ENCODE measurements at places on chromosomes 12 and 14.

- peak; percentile 40 for DNase-seq
Measured at GRCh38 chr14:22002860-22003284, 329.3 kb upstream of the OR4E1 start.

DNA sequence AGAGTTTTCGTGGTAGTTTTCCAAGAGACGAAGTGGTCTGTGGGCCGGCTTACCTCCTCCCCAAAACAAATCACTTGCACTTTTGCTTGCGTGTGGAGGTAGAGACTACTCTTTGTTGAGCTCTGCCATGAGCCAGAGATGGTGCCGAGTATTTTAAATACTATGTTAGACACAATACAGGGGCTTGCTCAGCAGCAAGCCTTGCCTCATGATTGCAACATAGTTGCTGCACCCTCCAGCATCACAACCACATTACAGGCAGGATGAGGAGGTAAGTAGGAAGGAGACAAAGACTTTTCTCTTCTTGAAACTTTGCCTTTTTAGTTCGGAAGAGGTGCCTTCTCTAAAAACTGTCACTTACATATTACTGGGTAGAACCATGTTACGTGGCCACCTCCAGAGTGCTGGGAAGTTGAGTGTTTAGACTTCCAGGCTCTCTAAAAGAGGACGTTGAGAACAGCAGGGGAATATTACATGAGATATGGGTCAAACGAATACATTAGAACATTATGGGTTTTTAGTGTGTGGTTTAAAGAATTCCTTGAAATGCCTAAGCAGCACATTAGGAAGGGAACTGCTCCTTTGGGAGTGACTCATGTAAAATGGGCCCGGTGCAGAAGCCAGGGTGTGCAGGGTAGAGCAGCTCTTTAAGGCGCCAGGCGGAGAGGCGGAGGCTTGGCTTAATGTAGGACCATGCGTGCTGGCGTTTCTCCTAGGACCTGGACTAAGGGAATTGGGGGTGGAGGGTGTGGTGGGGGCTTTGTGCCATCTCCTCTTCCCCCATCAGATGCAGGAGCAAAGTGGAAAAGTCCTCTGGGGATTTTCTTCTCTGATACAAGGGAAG, 110.6 kb upstream of the PRMT8 start:
- no peak for DNase-seq

DNA sequence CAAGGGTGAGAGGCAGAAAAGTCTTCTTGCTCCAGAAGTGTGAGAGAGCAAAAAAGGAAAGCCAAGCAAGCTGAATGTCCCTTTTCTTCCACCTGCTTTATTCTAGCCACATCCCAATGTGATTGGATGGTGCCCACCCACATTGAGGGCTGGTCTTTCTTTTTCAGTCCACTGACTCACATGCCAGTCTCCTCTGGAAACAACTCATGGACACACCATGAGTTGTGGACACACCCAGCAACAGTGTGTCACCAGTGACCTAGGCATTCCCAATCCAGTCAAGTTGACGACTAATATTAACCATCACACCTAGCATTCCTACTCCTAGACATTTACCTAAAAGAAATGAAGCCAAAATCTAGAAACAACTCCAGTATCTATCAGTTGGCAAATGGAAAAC, 7.2 kb upstream of the DICER1 start:
- no peak for DNase-seq

- DNase-seq: no peak
Measured at GRCh38 chr14:105067140-105067968, 2.1 kb upstream of the GPR132 start.

DNA sequence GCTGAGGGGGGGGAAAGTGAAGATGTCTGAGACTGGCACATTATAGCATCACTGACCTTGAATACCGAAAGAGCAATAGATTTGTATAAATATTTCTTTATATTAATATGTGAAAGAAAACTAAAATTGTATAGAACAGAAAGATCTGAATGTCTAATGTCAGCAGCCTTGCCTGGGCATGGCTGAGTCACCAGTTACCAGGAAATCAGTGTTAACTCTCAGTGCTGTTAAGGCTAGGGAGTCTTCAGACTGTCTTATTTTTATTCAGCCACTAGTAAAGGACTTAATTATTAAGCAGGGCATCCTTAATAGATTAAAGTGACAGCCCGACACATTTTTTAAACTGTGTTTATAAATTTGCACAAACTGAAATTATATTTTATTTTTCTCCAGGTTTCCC, 122.9 kb upstream of the AEBP2 start:
- DNase-seq: no peak

GRCh38 chr14:31596342-31597095, 35.3 kb downstream of the NUBPL start:
- DNase-seq: no peak

DNA sequence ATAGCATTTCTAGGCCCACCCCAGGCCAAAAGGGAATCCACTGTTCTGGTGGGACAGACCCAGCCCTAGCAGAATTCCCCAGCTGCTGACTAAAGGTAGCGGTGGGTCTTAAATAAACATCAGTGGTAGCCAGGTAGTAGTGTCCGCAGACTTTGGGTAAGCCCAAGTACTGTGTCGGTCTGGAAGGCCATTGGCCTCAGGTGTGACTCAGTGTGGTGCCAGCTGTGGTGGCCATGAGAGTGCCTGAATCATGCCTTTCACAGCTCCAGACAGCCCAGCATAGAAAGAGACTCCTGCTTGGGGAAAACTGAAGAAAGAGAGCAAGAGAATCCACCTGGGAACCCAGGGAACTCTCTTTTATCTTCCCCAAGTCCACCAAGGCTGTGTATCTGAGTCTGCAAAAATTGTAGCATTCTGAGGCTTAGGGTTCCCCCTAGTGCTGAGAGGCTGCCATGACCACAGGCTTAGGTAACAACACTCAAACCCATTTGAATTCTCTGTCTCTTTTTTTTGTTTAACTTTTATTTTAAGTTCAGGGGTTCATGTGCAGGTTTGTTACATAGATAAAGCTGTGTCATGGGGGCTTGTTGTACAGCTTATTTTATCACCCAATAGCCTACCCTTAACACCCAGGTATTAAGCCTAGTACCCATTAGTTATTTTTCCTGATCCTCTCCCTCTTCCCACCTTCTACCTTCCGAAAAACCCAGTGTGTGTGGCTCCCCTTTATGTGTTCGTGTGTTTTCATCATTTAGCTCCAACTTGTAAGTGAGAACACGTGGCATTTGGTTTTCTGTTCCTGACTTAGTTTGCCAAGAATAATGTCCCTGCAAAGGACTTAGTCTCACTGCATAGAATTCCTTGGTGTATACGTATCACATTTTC, 16.7 kb upstream of the CD163L1 start:
- DNase-seq: peak; percentile 19

DNA sequence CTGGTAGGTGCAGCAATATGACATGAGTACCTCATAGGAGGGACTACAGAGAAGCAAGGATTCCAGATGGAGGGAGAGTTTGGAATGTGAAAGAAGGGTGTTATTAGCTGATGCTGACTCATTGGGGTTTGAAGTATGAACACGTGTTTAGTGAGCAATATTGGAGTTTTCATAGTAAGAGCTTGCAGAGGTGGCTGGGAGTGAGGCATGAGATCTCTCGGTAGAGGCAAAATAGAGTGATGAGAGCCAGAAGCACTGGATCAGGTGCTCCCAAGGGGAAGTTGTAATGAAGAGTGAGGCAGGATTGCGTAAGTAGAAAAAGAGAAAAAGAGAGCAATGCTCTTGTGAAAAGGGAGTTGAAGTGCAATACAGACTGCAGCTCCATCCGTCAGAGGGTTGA, 42.1 kb downstream of the MGST1 start:
- no peak for DNase-seq

GRCh38 chr14:28746247-28746646, 20.3 kb upstream of the FOXG1 start:
- no peak for DNase-seq

DNA sequence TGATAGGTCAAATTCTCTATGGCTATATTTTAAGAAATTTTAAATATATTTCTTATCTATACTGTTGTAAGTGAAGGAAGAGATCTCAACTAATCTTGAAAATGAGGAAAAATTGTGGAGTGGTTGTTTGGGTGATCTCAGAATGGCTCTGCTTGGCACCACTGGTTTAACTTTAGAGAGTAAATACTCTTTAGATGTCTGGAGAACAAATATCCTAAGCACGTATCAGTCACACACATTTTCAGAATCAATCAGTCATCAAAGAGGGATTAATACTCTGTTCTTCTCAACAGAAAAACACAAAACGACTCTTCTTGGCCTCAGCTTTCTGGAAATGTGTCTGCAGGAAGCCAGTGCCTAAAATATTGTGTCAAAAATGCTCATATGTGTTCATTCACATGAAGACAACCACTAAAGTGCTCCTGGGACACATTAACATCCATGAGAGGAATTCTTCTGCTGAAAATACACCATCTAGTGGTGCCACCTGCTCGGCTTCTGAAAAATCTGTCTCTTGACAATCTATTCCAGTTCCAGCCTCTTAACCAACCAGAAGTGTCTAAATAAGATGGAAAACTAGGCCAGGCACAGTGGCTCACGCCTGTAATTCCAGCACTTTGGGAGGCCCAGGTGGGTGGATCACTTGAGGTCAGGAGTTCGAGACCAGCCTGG, 81.1 kb upstream of the CCDC198 start:
- no peak for DNase-seq

DNA sequence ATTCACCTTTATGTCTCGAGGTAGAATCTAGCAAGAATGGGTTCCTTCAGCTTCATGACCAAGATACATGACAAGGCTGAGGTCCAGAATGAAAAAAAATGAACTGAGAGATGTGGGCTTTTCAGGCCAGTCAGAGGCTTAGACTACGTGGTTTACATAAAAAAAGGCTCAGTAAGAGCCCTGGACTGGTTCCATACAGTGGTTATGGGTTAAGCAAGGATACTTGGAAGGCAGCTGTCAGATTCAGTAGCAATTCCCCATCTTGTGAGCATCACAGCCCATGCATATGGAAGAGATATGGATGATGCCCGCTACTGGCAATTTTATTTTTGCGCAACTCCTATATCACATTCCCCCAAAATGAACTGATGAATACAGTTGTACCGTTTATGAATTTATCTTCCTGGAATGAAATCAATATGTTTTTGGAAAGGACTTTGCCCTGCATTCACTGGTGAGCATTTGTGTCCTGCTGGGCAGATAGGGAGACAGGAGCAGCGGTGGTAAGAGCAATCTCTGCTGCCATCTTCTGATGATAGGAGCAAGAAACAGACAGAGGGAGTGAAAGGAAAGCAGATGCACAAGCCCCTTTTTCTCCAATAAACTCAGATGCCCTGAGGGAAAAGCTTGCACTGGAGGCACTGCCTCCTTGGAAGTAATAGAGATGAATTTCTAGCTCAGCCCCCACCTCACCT, 280.4 kb downstream of the GALC start:
- no peak for DNase-seq

- no peak for DNase-seq
Measured at GRCh38 chr12:44227616-44228015, 391.7 kb downstream of the TMEM117 start.

GRCh38 chr14:93301821-93302447, 30.9 kb downstream of the BTBD7 start:
- no peak for DNase-seq

GRCh38 chr12:1552171-1552570, 42.2 kb downstream of the FBXL14 start:
- DNase-seq: no peak

GRCh38 chr12:66048835-66049537, 81.6 kb downstream of the LLPH start:
- no peak for DNase-seq

DNA sequence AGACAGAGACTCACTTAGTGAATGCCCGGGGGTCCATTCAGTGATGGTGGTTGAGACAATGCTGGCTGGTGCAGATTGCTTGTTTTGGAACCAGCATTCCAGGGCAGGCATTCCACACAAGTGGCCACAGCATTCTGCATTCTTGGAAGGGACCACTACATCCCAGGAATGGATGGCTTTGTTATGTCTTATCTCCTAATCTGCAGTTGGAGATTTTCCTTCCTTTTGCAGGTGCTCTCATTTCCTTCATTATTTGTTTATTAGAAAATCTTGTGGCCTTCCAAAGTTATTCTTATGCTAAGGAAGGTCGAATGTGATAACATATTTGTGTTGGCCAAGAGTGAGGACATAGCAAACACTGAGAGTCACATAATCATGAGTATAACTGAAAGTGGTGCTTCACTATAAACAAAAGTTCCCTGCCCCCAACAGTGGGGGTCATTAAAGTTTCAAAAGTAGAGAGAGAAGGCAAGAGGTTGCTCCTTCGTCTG, 66.0 kb downstream of the BMP4 start:
- DNase-seq: no peak

DNA sequence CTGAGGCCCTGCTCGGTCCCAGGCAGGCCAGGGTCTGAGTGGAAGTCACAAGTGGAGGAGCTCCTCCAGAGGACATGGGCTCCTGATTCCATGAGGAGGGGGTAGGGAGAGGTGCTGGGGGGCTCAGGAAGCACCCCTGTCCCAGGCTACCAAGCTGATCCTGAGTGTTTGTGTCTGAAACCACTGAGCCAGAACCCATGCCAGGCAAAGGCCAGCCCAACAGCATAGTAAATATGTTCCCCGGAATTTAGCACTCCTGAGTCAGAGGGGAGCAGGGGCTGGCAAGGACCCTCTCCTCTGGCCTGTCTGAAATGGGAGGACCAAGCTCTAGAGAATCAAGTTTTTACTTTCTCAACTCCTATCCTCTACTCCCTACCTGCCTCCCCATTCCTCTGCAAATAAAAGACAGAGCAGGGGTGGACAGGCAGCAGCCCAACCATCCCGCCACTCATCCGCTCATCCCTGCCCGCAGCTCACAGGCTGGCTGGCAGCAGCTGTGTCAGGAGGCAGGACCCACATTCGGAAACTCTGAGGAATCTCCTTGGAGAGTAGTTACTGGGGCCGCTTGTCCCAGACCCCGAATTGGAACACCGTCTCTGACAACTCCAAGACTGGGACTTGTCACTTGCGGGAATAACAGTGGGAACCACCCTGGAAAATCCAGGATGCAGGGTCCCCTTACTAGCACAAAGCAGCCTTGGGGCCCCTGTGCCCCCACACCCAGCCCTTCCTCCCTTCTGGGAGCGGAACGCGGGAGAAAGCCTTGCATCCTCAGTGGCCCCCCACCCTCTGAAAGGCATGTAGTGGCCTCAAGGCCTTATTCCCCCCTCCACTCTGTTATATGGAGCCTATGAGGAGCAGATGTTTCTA, 102.5 kb downstream of the ZFP36L1 start:
- no peak for DNase-seq

- DNase-seq: no peak
Measured at GRCh38 chr14:96095058-96095457, 55.9 kb downstream of the C14orf132 start.

Data from activated CD8-positive, alpha-beta memory T cell treated with anti-CD3 and anti-CD28 coated beads for 1 hour (primary cell).